LHCN-M2 (cell line): ENCODE measurements at places on chromosomes 3 and 15.

- peak; percentile 8 for DNase-seq
These were observed 36.5 kb downstream of the U2SURP start for GRCh38 chr3:143037867-143038266.

DNA sequence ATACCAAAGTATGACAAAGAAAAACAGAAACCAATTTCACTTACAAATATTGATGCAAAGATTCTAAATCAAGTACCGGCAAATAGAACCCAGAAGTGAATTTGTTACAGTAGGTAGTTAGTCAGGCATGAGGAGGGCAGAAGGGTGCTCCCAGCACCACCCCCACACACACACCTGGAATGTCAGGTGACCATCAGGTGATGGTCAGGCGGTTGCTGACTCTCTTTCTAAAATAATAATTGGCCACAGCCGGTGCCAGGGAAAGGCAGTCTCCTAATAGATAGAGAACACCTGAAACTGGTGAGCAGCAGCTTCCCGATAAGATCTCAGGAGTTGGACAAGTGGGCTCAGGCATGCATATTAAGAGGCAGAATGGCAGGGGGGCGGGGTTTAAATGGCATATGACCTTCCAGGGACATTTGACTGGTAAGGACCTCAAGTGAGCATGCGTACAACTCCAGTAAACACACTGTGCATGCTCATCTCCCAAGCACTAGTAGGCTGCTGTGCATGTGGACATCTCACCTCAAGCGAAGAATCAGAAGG is 131.1 kb downstream of the ANO10 start:
- no peak for DNase-seq

DNA sequence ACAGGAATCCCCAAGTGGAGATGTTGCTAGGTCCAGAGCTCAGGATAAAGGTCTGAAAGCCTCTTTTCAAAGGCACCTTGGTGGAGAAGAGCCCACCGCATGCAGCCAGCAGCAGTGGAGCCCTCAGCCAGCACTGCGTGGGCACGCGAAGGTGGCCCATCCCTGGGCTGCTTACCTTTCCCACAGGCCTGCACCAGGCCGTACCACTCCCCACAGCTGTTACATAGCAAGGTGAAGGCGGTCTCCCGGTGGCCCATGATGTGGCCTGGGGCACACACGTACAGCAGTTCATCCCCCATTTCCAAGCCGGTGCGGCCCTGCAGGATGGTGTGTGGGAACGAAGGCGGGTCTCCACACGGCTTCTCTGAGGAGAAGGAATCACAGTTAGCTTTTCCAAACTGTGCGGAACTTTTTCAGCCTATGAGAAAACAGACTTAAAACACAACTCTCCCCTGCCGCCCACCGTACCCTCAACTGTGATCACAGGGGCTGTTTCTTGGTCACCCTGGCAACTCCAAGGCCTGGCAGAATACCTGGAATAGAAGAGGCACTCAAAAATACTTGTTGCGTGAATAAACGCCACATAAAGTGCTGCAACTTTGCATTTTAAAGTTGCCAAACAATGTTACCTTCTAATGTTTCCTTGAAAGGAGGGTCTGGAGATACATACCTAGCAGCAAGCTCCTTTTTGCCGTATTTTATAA is 43.7 kb downstream of the SUSD5 start:
- no peak for DNase-seq

- DNase-seq, result peak; percentile 11
These were observed 88.3 kb downstream of the TMEM266 start for GRCh38 chr15:76147906-76148570.

DNA sequence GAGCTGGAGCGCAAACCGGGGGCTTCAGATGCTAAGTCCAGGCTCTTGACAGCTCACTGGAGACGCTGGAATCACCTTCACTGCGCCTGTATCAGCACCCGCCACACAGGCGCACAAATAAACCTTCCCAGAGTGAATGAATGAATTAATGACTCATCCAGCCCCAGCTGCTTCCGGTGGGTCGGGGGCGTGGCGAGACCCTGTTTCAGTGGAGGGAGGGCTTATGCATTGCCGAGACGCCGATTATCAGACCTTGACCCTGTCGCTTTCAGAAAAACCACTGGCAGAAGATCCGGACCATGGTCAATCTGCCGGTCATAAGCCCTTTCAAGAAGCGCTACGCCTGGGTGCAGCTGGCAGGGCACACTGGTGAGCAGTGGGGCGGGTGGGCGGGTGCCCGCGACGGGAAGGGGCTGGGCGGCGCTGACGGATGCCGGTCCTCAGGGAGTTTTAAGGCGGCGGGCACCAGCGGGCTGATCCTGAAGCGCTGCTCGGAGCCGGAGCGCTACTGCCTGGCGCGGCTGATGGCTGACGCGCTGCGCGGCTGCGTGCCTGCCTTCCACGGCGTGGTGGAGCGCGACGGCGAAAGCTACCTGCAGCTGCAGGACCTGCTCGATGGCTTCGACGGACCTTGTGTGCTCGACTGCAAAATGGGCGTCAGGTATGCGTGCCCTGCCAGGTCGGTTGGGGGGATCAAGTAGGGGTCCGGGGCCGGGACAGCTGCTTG is 7.7 kb downstream of the ITPKA start:
- no peak for DNase-seq

DNA sequence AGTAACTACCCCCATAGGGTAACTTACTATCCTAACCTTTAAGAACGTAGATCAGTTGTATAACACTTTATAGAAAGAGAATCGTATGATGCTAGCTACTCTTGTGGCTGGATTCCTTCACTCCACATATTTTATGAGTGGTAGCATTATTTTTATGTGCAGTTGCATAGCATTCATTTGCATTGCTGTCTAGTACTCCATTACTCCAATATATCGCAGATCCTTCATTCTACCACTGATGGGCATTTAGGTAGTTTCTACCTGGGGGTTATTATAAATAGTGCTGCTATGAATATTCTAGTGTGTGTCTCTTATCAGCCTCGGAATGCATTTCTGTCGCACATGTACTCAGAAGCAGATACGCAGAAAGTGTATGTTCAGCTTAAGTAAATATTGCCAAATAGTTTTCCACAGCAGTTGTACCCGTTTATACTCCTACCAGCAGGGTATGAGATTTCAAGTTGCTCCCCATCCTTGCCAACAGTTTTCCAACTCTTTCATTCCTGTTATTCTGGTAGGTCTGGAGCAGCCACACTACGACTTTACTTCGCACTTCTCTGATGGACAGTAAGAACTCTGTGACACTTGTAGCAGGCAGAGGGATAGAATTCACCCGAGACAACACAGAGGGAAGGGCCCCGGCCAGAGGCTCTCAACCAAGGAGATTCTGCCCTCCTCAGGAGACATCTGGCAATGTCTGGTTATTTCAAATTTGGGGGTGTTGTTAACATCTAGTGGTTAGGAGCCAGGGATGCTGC is 9.8 kb upstream of the VGLL4 start:
- DNase-seq, result no peak

DNA sequence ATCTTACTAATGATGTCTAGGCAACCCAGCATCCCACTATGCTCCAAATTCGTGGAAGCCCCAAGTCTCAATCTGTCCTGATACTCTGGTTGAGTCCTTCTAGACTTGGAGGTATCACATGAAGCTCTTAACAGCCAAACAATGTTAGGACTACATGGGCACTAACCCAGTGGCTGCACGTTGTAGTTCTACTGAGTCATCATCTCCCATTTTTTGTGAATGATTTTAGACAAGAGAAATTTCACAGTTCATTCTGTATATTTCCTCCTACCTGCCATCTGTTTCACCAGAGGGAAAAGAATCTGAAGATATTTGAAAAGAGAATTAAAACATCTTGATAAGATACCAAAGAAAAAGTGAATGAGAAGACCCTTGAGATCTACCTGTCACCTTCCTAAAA is 9.8 kb upstream of the WWTR1 start:
- DNase-seq, result no peak

- DNase-seq, result no peak
These were observed 35.7 kb upstream of the ZNF770 start for GRCh38 chr15:35023804-35024203.

GRCh38 chr3:50606596-50606995 is 5.0 kb downstream of the CISH start:
- DNase-seq, result no peak

GRCh38 chr3:30288830-30289229 is 317.6 kb upstream of the TGFBR2 start:
- no peak for DNase-seq

DNA sequence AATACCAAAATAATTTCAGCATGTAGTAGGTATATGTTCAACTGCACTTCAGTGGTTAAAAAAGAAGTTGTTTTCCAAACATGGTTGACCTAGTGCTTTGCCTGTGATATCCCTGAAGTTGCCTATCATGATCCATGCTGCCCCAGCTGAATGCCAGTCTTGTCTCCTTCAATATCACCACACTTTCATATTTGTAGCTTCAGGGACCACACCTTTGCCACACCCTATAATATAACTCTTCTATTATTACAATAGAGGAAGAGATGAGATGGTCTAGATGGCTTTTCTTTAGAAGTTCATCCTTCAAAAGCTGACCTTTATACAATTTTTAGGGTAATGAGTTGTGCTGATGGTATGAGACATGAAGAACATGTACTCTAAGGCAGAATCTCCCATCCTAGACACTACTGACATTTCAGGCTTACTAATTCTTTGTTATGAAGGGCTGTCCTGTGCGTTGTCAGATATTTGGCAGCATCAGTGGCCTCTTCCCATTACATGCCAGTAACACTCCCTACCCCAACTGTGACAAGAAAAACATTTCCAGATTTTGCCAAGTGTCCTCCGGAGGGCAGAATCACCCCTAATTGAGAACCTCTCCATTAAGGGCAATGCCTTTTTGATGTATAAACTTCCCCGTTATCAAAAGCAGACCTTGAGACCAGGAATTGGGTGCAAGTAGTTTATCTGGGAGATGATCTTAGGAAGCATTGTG is 76.2 kb upstream of the PLCL2 start:
- no peak for DNase-seq

DNA sequence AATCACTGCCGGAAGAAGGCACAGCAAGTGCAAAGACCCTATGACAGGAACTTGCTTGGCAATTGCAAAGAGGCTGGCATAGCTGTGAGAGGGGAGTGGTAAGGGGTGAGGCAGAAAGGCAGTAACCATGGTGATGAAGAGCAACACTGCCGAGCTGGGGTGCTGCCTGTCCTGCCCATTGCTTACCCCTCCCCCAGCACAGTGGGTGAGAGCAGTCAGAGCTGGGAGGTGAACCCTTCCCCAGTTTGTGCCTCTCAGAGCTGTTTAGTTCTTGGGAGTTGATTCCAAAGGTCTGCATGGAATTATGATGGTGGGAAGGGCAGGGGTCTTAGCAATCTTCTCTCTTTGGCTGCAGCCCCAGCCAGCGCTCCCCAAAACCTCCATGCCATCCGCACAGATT is 8.8 kb downstream of the TYRO3 start:
- no peak for DNase-seq

DNA sequence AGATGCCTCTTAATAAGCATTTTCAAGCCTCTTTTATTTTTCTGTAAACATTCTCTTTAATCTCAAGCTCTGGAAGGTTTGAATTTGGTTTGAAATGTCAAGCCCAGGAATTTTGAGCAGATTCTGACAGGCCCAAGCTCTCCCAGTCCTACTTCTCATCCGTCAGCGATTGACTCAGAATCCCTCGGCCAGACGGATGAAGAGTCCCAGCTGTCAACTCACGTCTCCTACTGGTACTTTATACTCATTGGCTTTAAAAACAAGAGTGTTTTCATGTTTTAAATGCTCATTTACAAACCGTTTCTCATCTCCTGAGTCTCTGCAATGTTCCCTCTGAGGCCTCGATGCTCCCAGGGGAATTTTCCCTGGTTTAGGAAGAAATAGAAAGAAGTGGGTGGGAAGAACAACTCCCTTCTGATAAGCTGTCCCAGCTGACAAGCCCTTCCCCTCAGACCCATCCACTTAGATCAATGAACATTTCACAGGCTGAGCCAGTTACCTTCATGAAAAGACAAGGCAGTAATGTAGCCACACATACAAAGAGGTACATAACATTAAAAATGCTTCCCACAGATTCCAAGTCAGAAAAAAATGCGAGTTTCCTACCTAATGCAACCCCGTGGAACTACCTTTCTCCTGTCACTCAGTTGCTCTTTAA is 478.2 kb upstream of the DPH6 start:
- DNase-seq, result peak; percentile 71

DNA sequence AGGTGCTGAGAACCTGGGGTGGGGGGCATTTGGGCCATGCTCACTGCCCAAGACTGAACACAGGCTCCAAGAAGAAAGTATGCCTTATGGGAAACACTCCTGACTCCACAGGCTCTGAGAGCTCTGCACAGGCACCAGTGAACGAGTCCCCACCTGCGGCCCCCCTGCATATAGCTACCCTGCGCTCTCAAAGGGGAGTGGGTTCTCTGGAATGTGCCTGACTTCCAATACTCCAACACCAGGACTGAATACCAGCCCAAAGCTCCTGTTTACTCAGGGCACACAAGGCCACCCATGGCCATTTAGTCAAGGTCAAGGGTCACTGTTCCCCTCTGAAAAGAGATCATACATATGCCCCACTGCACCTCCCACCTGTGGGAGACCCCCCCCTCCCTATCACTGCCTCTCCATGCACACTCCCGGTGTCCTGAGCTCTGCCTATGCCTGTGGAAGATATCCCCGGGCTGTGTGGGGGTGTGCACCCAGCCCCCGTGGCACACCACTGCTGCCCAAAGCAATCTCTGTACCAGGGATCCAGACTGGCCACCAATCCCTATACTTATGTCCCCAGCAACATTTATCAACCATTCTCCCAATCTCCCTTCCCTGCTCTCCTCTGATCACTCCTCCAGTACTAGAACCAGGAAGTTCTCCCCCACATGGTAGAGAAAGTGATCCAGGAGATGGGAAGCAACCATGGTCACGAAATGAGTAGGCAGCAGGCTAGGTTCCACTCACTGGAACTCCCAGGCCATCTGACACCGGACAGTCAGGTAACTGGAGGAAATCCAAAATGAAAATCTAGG is 1.5 kb upstream of the PLXNB1 start:
- no peak for DNase-seq

- no peak for DNase-seq
These were observed 9.6 kb downstream of the LRRK1 start for GRCh38 chr15:100928632-100929280.

DNA sequence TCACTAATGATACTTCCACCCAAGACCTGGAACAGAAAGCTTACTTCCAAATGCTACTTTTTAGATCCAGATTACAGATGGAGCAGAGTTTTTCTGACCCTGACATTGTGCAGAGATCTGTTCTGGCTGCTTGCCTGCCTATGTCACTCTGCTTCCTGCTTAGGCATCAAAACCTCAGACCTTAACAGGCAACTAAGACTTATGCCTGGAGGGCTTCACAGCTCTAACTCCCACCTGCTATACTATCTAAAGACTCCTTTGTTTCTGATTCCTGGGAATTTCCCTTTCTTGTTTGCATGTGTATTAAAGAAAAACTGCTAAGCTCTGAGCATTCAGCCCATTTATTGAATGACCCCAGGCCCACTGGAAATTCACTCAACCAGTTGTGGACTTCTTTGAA is 157.4 kb upstream of the NPHP3 start:
- DNase-seq, result no peak

DNA sequence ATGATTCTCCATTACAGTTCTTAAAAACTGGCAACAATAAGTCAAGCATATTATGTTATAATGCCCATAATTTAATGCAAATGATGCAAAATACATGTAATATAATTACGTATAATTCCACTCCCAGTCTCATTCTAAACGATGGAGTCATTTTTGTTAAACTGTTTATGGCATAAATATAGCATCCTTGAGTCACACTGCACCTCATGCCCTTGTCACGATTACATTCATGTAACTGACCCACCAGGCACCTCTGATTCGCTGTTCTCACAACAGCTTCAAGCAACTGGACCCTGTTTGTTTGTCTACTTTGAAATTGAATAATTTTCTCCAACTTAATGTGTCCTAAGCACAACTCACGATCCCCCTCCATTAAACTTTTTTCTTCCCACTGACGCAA is 148.0 kb upstream of the LRTM1 start:
- peak; percentile 76 for DNase-seq

- peak; percentile 74 for DNase-seq
These were observed 15.0 kb downstream of the PTH1R start for GRCh38 chr3:46892285-46893145.
